ENCODE measurements at places on chromosomes 16 and 17.

DNA sequence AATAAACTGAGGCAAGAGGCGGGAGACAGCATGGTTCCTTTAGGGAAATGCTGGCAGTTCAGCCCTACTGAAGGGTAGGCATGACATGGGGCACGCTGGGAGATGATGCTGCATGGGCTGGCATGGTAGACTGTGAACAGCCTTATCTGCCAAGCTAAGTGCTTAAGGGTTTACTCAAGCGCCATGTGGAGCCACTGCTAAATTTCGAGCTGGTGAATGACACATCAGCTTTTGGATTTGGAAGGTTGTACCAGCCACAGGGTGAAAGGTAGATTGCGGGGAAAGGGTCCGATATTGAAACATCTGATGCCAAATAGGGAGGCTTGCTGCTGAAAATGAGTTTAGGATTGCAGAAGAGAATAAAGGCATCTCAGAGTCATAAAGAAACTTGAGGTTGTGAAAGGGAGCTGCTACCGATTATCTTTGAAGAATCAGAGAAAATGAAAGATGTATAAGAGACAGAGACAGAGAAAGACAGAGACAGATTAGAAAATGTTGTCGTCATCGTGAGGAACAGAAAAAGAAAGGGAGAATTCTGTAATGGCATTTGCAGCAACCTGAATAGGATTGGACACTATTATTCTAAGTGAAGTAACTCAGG, 16.3 kb downstream of the PIK3R5 start:
- DNase-seq = no peak

DNA sequence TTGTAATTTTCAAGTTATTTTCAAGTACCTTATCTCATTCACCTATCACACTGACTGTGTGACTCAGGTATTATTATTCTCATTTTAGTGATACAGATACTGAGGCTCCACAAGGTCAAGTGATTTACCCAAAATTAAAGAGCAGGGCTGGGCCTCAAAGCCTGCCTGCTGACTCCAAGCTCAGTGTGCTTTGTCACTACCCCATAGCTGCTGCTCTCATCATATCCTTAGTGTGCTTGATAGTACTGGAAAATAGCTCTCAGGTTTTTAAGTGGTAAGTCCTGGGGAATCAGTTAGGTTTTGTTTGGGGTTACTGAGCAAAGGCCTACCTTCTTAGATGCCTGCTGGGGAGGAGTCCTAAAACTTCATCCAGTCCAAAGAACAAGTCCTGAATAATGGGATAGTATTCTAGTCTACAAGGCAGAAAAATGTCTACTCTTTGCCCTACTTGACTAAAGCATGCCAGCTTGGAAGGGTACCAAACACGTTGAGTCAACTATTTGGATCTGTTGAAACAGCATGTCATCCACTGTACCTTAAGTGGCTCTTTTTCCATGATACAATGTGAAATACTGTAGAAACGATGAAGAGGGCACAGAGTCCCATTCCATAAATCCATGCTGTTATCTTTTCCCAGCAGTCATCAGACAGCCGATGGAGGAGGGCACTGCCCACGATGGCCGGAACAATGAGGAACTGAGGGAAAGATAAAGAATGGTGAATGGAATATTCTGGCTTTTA, 10.7 kb downstream of the MMD start:
- DNase-seq = no peak

DNA sequence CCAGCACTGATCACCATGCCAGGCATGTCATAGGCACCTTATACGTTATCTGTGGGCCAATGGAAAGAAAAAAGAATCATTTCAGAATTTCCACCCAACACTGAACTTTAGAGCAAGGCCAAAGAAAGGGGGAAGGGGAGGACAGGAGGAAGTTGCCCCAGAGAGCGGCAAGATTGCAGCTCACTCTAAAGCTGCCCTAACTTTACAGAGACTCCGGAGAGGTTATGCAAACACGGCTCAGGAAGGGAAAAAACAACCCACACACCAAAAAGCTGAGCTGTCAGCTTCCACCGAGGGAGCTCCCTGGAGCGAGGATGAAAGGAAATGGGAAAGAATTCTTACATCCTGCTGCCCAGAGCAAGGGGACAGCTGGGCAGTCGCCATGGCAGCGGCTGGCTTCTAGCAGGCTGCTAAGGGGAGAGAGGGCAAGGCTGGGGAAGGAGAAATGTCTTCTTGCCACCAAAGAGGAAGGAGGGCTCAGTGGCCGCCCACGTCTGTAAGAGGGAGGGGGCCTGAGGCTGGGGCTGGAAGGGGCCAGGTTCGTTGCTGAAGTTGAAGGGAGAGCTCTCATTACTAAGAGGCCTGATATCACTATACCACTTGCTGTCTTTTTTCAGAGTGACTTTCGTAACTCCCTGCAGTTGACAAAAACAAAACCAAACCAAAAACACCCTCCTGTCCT, 18.2 kb downstream of the COTL1 start:
- DNase-seq = no peak

- no peak for DNase-seq
Observed at GRCh38 chr17:37661400-37662014, 18.3 kb upstream of the DDX52 start.

DNA sequence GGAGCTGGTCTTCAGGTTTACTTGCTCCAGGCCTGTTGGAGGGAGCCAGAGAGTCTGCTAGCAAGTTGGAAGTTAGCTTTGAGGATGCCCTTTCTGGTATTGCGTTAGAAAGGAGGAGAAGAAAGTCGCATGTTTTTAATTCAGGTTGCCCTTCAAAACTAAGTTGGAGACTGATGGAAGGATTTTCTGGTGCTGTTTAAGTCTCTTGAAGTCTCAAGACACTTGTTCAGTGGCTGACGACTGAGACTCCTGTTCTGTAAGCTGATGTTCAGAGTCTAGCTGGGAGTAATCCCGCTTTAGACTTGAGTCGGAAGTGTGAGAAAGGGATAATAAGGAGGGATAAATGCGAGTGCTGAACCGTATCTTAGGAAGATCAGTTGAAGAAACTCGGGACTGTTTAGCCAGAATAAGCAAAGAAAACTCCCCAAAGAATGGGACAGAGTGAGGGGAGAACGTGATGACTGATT, 740 bp downstream of the AATF start:
- DNase-seq = no peak

- no peak for DNase-seq
Observed at GRCh38 chr16:87958632-87959031, 7.4 kb downstream of the BANP start.

- DNase-seq = peak; percentile 72
Observed at GRCh38 chr16:29745853-29746345, at the start of gene C16orf54. C16orf54 (minus strand) TSS chr16:29745990; CDS start chr16:29744951, 1,039 bp downstream.

- DNase-seq = no peak
Observed at GRCh38 chr17:41480136-41480535, 815 bp downstream of the KRT35 start.

- no peak for DNase-seq
Observed at GRCh38 chr17:81346908-81347349, 48.3 kb upstream of the BAHCC1 start.

GRCh38 chr16:3147046-3147756, 12.4 kb downstream of the ZNF213 start:
- no peak for DNase-seq

DNA sequence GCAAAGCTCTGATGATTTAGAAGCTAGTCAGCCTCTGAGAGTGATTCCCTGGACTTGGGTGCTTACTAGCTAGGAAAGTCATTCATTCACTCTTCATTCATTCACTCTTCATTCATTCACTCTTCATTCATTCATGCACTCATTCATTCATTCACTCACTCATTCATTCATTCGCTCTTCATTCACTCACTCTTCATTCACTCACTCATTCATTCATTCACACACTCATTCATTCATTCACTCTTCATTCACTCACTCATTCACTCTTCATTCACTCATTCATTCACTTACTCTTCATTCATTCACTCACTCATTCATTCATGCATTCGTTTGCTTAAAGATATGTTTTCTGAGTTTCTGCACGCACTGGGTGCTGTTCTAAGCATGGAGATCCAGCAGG, 292.7 kb upstream of the TNRC6C start:
- DNase-seq = no peak

DNA sequence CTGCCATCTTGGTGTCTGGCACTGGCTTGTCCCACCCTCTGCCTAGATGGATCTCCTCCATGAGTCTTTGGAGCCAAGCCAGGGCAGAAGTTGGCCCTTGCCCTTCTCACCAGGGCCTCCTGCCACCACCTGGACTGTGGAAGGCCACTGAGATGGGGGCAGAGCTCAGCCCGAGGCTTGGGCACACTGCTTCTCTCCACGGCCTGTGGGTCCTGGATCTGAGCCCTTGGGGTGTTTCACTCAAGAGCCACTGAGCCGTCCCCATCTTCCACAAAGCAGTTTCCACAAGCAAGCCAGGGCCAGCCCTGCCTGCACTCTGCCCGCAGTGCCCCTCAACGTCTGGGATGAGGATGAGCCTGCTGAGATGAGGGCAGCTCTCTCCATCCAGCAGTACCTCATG, 16.7 kb upstream of the CD300A start:
- DNase-seq = no peak

DNA sequence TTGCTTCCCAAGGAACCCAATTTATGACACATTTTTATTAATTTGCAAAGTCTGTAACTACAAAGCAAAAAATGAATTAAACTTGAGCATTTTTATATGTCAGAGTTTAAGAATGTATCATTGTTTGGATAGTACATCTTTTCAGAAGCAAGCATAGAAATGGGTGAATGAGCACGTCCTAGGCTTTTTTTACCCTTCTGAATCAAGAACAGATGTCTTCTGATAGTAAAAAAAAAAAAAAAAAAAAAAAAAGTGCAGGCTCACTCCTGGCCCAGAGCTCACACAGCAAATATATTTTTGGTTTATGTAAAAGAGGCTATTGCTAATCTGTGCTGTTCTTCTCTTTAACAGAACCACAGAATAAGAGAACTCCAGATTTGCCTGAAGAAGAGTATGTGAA, 6.3 kb downstream of the TERF2IP start:
- no peak for DNase-seq

DNA sequence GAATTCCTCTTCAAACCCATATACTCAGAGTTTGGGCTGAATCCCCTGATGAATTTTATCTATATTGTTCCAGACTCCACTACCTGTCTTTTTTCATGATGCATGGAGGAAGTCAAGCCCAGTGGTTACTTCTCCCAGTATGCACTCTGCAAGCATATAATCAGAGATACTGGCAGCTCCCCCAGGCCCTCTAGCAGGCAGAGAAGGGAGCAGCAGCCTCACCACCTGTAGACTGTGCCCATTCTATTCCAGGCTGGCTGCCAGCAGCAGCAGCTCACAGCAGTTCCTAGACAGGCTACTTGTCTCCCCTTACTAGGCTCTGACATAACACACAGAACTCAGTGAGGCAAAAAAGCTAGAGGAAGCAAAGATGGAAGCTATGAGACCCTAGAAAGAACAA, 3.4 kb downstream of the MKS1 start:
- no peak for DNase-seq

GRCh38 chr17:74601944-74602572, 10.0 kb upstream of the CD300LD start:
- no peak for DNase-seq

DNA sequence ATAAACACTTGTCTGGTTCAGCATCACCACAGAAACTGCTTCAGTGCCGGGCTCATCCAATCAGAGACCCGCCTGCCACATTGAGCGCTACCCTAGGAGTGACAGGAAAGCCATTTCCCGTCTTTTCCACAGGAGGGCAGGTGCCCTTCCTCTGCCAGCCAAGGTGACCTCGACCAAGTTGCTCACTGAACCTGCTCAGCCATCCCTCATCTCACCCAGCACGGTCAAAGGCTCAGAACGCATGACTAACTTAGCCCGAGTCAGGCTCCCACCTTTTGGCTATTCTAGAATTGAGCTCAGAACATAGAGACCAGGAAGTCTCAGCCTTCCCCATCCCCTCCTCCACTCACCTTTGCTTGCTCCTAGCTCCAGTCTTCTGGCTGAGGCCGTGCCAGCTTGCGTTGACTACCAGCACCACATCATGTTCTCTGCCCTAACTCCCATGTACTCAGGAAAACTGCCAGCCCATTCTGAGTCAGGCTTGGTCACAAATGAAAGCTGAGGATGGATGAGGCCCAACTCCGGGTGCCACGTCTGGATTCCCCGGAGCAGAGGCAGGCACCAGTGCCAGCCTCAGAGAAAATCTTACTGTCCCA, 15.6 kb downstream of the MRPS23 start:
- no peak for DNase-seq

- peak; percentile 20 for DNase-seq
Observed at GRCh38 chr17:3843935-3844516, 2.0 kb downstream of the NCBP3 start.

- no peak for DNase-seq
Observed at GRCh38 chr16:46923513-46924295, 39.5 kb downstream of the GPT2 start.

DNA sequence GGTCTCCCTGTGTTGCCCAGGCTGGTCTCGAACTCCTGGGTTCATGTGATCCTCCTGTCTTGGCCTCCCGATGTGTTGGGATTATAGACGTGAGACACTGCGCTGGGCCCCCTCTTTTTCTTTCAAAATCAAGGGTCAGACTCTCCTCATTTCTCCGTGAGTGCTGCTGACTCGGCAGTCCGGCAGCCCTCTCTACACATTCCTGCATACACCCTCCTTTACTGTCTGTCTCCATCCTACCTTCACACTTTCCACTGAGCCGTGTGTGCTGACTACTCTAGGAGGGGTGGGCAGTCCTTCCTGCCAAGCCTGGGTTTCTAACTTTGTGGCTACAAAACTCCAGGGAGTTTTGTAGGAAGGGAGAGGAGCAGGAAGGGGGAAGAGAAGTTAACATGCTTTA, 195.2 kb downstream of the PARN start:
- DNase-seq = no peak

DNA sequence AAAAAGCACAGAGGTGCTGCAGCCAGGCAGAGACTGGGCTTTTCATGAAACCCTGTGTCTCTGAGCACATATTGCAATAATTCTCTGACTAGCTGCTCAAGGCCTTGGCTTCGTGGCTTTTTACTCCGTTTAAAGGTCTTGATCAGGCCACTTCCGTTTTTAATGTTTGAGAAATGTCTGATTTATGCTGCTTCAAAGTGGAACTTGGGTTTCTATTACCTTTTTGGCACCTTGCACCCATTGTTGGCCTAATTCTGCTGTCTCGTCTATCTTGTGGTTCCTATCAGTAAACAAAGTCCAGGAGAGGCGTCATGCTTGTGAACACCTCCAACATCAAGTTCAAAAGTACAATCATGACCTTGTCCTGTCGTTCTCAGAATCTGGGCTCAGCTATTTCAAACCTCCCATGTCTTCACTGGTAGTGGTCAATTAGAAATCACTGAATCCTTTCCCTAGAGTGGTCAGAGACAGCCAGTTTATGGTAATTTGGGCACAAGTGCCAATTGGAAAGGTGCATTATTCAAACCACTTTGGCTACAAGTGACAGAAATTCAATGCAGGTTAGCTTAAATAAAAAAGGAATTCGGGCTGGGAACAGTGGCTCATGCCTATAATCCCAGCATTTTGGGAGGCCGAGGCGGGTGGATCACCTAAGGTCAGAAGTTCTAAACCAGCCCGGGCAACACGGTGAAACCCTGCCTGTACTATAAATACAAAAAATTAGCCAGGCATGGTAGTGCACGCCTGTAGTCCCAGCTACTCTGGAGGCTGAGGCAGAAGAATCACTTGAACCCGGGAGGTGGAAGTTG, 33.3 kb upstream of the METTL9 start:
- no peak for DNase-seq

DNA sequence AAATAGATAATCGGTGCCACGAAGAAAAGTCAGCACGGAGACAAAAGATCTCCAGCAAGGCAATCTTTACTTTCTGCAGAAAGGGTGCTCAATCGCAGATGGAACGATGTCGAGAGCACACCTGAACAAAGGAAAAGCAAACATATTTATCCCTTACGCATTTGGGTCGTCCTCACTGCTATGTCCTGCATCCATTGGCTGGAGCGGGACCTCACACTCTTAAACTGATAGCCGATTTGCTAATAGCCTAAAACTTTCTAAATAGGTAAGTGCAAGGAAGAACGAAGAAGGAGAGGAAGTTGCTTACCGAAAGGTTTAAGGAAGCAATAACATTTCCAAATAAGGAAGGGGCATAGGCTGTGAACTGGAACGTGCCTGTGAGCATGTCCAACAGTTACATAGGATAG, 1.2 kb upstream of the AKAP10 start:
- DNase-seq = no peak

All from stimulated activated CD4-positive, alpha-beta T cell treated with anti-CD3 and anti-CD28 coated beads, Interleukin-1b, Interleukin-23, amount 100 ng/mL, for 24 hours (primary cell).